ENCODE measurements at places on chromosomes 7 and 10.
A peak's percentile ranks its signal among the peaks of the same experiment; 100 is the strongest.

DNA sequence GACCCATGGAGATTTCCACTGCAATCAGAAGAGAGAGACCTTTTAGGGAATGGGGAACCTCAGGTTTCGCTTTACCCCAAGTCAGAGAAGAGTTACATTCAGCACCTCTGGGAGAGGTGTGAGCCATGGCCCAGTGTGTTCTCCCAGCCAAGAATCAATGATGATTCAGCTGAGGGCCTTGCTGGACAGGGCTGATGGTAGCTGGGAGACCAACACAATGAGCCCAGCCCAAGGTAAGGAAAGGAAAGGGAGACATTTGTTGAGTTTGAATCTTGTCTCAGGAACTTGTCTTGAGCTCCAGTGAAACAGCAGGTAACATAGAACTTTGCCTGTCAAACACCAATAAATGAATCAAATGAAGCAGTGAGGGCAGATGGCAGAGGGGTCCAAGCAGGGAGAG, 14.0 kb upstream of the PPIA start:
- DNase-seq, result no peak

DNA sequence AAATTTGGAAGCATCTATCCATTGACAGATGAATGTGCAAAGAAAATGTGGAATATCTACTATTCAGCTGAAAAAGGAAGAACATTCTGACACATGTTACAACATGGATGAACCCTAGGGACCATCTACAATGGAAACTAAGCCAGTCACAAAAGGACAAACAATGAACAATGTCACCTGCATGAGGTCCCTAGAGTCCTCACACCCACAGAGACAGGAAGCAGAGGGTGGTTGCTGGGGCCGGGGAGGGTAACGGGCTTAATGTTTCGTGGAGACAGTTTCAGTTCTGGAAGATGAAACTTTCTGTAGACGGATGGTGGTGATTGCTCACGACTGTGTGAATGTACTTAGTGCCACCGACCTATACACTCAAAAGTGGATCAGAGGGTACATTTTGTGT, 282.9 kb downstream of the ADARB2 start:
- no peak for DNase-seq

DNA sequence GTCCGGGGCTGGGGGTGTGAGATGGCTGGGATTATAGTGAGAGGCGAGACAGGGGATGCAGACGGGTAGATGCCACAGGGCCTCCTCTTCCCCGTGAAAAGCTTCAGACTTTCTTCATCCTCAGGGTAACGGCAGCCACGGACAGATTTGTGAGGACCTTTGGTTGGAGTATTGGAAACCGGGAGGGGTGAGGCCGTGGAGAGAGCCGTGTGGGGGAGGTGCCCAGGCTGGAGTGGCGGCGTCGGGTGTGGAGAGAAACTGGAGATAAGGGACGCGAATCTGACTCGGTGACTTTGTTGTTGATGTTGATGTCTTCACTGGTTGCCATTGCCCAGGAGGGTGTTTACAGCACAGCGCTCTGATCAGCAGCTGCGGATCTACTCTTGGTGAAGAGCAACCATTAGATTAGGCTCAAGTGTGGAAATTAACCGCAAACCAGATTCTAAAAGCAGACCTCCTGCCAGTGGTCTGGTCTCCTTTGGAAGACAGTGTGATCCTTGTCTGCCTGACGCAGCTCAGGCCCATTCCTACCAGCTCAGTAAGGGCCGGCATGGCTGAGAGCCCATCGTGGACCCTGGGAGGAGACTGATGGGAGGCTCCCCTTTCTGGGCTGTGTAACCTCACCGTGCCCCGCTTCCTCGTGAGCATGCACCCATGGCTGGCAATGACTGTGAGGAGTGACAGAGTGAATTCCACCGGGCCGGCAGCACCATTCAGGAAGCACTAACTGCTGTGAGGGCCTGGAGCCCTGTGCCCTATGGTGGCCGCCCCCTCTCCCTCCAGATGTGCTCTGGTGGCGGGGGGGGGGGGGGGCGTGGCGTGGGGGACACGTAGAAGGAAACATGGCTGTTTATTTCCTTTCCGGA, 90.3 kb downstream of the INPP5A start:
- peak; percentile 62 for DNase-seq

DNA sequence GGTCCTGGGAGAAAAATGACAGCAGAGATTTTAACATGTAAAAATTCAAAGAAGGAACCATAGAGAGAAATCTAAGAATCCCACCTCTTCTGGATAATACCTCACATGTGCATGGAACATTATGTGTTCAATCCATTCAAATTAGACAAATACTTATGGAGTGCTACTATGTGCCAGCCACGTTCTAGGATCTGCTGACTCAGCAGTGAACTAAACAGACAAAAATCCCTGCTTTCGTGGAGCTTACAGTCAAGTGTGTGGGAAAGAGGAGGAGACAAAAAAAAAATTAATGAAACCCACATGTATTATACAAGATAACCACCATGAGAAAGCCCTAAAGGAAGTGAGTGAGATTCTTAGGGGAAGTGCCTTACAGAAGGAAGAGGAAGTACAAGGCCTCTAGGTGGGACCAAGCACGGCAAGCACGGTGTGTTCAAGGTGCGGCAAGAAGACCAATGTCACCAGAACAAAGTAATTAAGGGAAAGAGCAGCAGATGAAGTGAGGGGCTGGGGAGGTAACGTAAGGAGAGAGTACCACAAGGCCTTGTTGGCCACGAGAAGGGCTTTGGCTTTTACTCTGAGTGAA, 71.0 kb downstream of the SLC25A13 start:
- no peak for DNase-seq

DNA sequence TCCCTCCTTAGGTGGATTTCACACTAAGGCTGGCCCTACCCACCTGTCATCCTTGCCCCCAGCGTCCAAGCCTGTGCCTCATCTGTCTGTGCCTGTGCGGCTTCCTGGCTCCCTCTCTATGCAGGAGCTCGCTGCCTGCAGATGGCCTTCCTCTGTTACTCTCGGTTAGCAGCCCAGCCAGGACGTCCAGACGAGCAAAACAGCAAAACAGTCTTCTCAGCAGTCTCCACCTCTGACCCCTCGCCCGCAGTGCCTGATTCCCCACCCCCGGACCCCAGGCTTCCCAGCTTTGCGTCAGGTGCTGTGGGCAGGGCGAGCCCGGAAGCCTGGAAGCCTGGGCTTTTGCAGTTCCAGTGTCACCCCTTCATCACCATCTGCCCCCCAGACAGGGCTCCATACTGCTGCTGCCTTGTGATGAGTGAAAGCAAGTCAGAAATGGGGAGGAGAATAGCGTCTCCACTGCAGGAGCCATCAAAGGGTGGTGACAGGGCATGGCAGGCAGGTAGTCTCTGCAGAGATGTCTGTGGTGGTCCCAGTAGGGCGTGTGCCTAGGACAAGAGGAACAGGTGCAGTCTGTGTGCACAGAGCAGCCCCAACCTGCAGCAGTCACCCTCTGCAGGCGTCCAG, 88.5 kb downstream of the ADCY1 start:
- DNase-seq, result no peak

GRCh38 chr10:72505435-72505834, 120.4 kb downstream of the MICU1 start:
- no peak for DNase-seq

DNA sequence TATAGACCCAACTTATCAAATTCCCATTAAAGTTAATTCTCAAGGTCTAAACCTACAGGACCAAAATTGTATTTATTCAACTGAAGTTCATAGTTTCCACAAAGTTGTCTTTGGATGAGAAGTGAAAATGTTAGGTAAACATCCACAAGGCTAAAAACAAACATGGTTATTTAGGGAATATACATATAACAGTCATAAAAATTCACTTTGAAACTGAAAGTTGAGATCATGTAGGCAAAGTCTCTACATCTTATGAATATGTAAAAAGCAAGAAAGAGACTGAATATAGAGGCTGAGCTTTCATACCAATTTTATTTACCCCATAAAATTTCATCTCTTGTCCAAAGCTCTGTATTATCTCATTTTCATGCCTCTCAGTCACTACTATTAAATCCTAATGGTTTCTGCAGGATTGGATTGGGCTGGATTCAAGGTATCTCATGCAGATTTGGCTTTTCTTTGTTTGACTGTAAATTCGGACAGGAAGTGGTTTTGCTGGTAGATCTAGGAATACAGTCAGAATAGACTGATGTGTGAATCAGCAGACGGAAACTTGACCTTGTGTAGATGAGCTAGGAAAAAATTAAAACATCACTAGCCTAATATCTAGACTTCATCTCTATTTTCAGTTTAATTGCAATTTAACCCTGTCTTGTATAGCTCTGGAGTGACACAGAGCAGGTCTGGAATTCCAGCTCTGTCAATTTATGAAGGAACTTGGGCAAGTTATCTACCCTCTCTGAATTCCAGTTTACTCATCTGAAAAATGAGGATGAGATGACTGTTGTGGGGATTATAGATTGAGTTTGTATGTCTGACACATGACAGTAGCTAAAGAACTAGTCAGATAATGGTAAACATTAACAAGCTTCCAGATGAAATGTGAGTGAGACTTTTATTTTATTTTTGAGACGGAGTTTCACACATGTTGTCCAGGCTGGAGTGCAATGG, 27.3 kb upstream of the SKAP2 start:
- DNase-seq, result no peak

DNA sequence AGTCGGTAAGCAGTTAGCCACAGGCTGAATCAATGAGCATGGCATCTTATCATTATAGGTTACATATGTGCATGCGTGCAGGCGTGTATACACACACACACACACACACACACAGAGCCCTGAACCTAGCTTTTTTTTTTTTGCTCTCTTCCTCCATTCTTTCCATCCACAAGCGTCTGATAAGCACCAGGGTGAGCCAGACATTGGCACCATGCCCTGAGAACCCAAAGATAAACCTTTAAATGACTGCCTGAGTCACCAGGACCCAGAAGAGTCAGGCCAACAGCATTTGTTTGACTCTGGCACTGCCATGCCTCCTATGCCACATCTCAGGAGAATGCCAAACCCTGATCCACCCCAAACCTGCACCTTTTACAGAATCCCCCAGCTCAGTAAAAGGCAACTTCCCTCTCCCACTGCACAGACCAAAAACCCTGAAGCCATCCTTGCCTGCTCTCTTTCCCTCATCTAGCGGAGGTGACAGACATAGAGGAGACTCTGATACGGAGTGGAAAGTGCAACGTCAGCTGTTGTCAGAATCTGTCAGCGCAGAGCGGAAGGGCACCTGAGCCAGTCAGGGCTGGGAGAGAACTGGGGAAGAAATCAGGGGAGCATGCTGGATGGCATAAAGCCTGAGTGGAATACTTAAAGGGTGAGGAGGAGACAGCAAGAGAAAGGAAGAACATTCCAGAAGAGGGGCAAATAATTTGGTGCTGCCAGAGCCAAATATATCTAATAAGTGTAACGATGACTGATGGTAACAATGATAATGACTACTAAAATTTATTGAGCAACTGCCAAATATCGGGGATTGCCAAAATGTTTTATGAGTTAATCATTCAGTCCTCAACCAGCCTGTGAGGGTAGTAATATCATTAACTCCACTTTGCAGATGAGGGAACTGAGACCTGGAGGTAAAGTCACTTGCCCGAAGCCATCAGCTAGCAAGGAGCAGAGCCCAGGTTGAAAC, 3.2 kb downstream of the PARP12 start:
- no peak for DNase-seq

- DNase-seq, result peak; percentile 91
Measured at GRCh38 chr10:119650692-119651513, at the start of gene BAG3. Gene BAG3, plus strand, starts transcription at chr10:119651380. Its CDS starts 296 bp downstream, at chr10:119651676.

DNA sequence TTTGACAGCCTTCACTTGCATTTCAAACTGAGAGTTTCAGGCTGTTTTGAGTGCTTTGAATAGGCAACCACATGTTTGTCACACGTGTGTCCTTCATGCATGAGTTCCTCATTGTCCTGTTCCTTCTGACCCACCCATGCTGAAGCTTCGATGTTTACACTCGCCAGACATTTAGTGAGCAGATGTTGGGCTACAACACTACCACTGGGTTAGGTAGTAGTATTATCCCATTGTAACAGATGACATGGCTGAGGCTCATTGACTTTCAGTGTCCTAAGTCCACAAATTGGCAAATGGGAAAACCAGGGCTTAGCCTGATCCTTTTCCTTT, 456.1 kb downstream of the PHTF2 start:
- no peak for DNase-seq

Data from mesendoderm (in vitro differentiated cells).